ENCODE measurements at places on chromosomes 3 and 15. TPM values are rescaled to one million over a fixed set of nuclear protein-coding genes. Genes with fewer than 3 reads are reported as not detected.

The ZNF502 gene
- 6.0 TPM for total RNA-seq

The CRYGS gene
- total RNA-seq, result 2.0 TPM

The ATP8B4 gene
- 3.2 TPM for total RNA-seq

The HIGD1A gene
- total RNA-seq, result 125 TPM

The RNU6-1 gene
- total RNA-seq, result not detected

The OR5K2 gene
- total RNA-seq, result not detected

The NEDD4 gene
- total RNA-seq, result 43.2 TPM

The ROPN1 gene
- not detected for total RNA-seq

The PEX5L gene
- 2.8 TPM for total RNA-seq

The PDIA5 gene
- total RNA-seq, result 46.3 TPM

The FOXL2 gene
- not detected for total RNA-seq

The LNP1 gene
- 6.8 TPM for total RNA-seq

The IMPG2 gene
- total RNA-seq, result 0.33 TPM

The CYP19A1 gene
- 5.1 TPM for total RNA-seq

All from smooth muscle cell of trachea (primary cell).